ENCODE measurements at places on chromosomes 11 and 22.

- DNase-seq = no peak
Measured at GRCh38 chr11:79139900-79140299, 300.9 kb downstream of the TENM4 start.

GRCh38 chr11:133163463-133164419 is 368.6 kb downstream of the OPCML start:
- DNase-seq = no peak

DNA sequence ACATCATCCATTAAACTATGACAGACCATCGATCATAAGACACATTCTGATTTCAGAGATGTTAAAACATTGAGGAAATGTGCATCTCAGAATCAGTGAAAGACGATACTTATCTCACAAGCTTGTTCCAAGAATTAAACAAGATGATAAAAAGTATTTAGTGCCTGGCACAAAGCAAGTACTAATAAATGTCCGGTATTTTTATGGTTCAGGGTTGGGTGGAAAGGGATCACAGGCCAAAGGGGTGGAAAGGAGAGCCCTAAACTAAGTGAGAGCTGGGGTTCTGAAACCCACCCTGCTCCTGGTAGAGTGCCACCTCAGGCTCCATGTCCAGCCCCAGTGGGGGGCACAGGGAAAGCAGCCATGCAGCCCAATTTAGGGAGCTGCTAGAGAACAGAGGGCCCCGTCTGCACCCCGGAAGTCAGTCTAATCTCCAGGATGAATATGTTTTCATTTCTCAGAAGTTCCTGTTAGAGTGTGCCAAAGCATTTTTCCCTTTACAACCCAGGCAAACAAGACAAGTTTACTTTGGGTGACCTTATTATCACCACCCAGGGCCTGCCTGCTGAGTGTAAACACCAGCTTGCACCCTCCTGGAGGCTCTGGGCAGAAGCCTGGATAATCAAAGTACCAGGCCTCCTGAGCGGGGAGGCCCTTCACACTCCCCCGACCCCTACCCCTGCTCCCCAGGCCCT is 3.8 kb upstream of the CREB3L1 start:
- DNase-seq = no peak

DNA sequence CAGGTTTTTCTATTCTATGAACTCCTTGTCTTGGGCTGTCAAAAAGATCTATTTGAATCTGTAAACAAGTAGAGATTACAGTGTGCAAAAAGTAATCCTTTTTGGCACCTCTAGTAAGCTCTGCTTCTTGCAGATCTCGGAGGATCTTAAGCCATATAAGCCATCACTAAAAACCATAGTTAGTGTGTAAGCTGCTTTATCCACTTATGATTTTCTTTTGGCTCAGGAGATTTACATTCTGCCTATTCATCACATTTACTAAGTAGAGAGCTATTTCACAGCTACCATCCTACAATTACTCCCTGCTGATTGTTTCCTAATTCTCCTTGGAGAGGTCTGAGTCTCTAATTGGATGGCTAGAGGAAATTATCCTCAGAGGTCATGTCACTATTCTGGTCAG is 385.7 kb downstream of the AASDHPPT start:
- DNase-seq = no peak

- DNase-seq = no peak
Measured at GRCh38 chr11:88266919-88267318, 70.6 kb downstream of the CTSC start.

DNA sequence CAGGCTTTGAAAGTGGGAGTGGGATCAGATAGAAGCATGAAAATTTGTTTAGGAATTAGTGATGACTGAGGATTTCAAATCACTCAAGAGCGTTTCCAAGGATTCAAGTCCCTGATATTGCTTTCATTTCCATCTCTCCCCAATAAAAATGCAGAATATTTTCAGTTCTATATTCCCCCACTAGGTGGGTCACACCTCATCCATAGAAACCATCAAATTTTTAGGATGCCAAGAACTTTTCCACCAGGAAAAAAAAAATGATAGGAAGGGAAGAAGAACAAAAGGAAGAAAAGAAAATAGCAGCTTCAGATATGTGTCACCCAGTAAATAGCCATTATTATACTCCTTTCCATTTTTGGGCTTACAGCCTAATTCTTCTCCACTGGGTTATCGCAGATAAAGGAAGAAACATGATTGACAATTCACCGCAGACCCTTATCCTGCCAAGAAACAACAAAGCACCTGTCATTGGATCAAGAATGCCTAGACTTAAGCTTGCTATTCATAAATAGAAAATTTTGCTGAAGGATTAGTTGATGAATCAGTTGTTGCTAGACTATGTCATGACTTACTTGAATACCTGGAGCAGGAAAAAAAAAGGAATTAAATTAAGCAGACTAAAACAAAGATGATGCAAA is 30.3 kb upstream of the OR10D3 start:
- DNase-seq = no peak

GRCh38 chr11:34860518-34860917 is 55.7 kb downstream of the APIP start:
- DNase-seq = no peak

- peak; percentile 60 for DNase-seq
Measured at GRCh38 chr11:125364121-125364826, 131.8 kb downstream of the FEZ1 start.

- DNase-seq = no peak
Measured at GRCh38 chr11:62444236-62444833, 25.5 kb downstream of the SCGB1A1 start.

- DNase-seq = no peak
Measured at GRCh38 chr22:47201186-47201995, 438.9 kb downstream of the TBC1D22A start.

DNA sequence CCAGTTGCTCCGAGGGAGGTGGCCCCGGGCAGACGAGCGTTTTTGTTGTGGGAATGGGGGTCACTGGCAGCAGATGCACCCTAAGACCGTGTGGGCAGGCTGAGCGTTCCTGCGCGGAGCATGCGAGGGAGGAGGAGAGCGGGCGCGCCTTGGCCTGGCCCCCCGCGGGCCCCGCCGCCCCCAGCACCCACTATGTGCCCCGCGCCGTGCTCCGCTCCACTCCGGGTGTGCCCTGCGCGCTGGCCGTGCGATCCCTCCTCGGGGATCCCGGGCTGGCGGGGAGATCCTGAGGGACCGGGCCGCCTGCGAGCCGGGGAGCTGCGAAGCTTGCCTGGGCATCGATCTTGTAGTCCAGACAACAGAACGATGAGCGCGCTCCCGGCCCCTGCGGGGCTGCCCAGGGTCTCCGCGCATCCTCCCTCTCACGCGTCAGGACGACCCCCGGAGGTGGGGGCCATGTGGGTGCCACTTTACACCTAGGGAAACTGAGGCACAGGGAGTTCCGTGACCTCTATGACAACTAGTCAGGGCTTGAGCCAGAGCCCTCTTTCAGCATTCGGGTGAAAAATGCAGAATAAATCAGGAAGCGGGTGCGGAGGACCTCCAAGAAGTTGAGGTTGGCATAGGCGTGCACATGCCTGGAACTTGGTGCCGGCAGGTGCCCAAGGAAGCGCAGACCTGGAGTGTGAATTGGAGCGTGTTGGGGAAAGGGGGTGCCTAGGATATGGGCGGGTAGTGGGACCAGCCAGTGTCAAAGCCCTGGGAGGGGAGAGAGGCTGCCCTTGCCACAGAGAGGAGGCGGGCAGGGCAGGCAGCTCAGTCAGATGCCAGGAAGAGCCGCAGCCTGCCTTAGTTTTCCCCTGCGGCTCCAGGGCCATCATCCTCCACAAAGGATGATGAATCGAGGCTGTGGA is 1.3 kb upstream of the KMT5B start:
- DNase-seq = no peak

Measured in mesenchymal stem cell (in vitro differentiated cells and primary cell).